ENCODE measurements at places on chromosomes 2 and 18.
A peak's percentile ranks its signal among the peaks of the same experiment; 100 is the strongest.

- no peak for DNase-seq
Observed at GRCh38 chr18:23306822-23307221, 146.3 kb upstream of the RIOK3 start.

DNA sequence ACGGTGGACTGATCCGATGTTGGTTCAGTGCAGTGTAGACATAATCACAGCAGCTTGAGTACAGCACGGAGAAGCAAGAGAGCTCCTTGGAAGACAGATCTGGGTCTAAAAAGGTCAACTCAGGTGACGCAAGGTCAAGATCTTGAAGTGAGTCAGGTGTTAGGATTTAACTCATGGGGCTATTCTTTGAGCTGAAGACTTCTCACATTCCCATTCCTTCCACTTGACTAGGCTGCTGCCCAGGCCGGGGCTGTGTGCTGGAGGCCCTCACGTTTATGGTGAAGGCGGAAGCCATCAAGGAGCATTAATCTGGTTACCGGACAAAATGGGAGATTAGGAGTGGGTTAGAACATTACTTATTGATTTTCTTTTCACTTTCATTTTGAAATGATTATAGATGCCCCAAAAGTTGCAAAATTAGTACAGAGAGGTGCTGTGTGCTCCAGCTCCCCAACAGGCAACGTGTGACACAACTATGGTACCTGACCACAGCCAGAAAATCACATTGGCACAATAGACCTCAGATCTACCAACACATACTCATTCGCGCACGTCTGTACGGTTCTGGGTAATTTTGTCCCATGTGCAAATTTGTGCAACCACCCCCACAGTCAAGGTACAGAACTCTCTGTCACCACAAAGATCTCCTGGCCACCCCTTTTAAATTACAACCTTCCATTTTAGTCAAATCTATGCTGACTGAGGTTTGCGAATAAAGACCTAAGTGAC is 77.6 kb upstream of the SEC11C start:
- no peak for DNase-seq

DNA sequence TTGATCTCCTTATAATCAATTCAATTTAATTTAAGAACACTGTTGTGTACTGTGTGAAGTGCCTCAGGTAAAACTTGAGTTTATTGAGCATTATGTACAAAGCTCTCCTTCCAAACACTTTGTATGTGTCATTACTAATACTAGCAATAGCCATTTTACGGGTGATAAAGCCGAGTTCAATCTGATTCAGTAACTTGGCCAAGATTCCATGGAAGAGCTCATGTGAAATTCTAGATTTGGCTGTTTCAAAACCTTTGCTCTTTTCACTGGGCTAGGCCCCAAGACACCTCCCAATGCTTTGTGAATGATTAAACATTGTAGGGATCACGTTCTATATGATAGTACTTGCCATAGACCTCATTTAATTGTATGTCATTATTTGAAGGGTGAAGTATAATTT is 8.9 kb upstream of the NFE2L2 start:
- DNase-seq, result no peak

GRCh38 chr18:79625195-79625923 is 54.2 kb upstream of the CTDP1 start:
- DNase-seq, result no peak

- DNase-seq, result no peak
Observed at GRCh38 chr18:43886341-43886740, 609.1 kb upstream of the SYT4 start.

DNA sequence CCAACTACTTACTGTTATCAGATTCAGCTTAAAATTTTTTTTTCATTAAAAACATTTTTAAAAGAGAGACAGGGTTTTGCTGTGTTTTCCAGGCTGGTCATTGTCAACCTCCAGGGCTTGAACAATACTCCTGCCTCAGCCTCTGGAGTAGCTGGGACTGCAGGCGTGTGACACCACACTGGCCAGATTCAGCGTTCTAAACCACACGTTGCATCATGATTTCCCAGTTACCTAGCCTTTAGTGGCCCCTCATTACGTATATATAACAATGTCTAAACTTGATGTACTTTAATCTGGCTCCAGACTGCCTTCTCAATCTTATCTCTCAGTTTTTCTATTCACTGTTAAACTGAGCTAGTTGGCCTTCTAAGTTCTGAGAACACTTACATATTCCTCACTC is 89.6 kb downstream of the COMMD1 start:
- no peak for DNase-seq

GRCh38 chr2:235966396-235966795 is 201.8 kb downstream of the GBX2 start:
- DNase-seq, result no peak

DNA sequence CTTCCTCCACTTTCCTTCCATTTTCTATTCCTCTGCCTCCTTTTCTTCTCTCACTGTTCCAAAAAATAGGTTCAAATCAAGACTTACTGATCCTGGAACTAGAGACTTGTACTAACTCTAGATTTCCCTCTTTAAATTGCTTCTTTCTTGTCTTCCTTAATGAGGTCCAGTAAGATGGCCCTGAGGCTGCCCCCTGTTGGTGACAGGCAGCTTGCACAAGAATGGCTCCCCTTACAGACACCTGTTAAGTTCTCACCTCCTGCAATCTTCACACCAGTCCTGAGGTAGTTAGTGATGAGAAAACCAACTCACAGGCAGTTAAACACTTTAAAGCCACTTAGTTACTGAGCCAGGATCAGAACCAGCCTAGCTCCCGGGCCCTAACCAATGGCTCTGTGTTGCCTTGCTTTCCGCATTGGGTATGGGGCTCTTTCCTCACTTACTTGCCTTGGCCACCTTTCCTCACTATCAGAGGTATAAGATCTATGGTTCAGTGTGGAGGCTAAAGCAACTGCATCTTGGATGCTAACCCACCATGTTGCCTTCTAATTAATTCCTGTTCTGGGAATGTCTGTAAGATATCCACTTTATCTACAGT is 130.6 kb downstream of the AKAIN1 start:
- DNase-seq, result no peak

DNA sequence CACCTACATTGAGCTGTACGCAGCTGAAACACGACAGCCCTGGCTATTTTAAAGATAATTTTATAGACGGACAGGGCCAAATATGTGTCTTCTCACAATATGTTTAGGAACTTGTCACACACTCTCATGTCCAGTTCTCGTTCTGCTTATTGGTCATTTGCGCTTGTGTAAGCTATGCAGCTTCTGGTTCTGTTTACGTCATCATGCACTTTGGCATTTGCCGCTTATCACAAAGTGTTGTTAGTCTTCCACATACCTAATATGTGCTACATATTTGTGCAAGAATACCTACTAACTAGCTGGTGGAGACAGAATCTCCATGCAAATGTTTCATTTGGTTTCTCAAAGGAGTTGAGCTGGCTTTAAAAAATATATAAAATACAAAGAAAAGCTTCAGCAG is 7.5 kb upstream of the ZNF516 start:
- no peak for DNase-seq

- no peak for DNase-seq
Observed at GRCh38 chr2:8132351-8132831, 549.5 kb upstream of the ID2 start.

- DNase-seq, result no peak
Observed at GRCh38 chr2:46151577-46151976, 145.6 kb upstream of the EPAS1 start.

GRCh38 chr2:137842430-137842829 is 121.8 kb upstream of the HNMT start:
- DNase-seq, result no peak

GRCh38 chr2:203077451-203077850 is 62.8 kb downstream of the NBEAL1 start:
- DNase-seq, result no peak

DNA sequence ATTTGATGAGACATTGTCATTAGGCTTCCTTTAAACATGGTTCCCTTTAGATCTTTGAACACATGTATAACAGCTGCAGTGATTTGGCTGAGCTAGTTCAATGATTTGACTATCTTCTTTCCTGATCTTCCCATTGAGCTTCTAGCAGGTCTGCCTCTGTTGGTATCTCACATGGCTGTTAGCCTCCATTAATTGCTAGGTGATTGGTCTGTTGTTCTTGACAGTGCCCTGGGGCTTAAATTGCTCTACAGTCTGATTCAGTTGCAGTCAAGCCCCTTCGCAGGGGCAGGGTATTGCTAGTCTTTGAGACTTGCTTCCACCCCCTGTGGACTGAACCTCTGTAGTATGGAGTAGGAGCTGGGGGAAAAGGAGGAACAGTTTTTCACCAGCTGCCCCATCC is 24.1 kb downstream of the SKA1 start:
- no peak for DNase-seq

- no peak for DNase-seq
Observed at GRCh38 chr2:128607440-128607839, 288.8 kb upstream of the HS6ST1 start.

- DNase-seq, result no peak
Observed at GRCh38 chr2:10242998-10243925, 59.4 kb upstream of the HPCAL1 start.

DNA sequence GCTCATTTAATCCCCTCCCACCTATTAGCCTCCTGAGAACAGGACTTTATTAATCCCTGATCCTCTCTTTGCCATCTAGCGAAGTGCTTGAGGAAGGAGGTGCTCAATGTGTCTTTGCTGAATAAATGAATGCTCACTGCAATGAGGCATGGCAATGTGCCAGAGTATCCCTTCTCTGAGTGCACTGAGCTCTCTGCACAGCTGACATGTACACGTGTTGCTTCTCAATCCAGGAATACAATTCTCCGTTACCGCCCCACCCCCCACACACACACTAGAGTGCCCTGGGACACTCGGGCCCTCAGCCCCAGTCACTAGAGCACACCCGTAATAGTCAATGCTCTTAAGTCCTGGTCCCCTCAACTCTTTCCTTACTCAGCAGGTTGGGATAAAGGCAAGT is 41.4 kb downstream of the FAM178B start:
- DNase-seq, result peak; percentile 35

GRCh38 chr2:57080035-57080434 is 896.2 kb downstream of the CCDC85A start:
- DNase-seq, result no peak

GRCh38 chr18:13147130-13147529 is 71.4 kb upstream of the LDLRAD4 start:
- no peak for DNase-seq

GRCh38 chr2:12399240-12399639 is 317.5 kb upstream of the TRIB2 start:
- DNase-seq, result no peak

GRCh38 chr2:7377916-7378569 is 460.8 kb downstream of the RNF144A start:
- no peak for DNase-seq

GRCh38 chr2:85012855-85013254 is 41.9 kb downstream of the KCMF1 start:
- no peak for DNase-seq

DNA sequence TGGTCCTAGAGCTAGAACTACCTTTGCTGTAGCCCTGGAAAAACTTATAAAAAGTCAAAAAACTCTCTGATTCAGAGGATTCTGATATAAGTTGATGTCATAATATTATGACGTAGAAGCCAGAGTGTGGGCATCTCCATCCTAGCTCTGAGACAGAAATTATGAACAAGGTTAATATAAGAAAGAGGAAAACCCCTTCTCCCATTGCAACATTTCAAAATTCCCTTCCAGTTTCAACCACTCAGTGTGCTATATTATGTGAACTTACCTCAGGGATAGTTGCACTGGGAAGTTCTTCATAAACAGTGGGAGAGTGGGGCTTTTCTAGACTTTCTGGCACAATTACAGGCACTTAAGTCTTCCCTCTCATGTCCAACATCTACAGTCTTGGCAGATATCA is 171.6 kb downstream of the PIK3C3 start:
- no peak for DNase-seq

DNA sequence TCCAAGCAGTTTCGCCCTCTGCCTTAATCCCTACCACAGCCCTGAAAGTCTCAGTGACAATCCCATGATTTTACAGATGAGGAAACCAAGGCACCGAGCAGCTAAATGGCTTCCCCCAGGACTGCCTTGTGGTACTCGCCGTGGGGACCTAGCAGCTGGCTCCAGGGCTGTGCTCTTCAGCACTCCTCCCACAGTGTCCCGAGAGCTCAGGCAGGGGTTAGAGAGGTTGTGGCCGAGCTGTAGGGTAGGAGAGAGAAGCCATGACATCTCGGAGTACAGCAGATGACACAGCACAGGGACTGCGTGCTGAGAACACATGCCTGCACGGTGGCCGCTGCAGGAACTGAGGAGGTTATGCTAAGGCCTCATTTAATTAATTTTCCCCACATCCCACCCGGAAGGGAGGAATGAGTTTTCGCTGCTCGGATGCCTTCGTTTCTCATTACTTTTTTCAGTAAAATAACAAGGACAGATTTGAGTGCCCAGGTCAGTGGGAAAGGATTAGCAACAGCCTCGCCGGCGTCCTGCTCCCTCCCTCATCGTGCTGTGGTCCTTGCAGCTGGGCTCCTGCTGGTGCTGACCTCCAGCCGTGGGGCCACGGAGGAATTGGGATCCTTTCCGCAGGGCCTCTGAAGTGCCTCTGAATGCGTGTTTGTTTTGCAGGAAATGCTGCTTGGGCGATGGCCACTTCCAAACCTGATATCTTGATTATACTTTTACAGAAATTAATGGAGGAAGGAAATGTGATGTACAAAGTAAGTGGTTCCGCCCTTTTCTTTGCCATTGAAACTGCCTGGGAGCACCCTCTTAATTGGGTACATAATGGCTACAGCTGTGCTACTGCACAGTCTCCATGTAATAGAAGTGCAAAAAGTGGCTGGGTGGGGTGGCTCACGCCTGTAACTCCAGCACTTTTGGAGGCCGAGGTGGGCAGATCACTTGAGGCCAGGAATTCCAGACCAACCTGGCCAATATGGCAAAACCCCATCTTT is 61.2 kb downstream of the WDSUB1 start:
- no peak for DNase-seq

- DNase-seq, result no peak
Observed at GRCh38 chr2:85589982-85590791, 5.4 kb upstream of the RNF181 start.

GRCh38 chr2:164913640-164914350 is 41.5 kb downstream of the SLC38A11 start:
- DNase-seq, result no peak

DNA sequence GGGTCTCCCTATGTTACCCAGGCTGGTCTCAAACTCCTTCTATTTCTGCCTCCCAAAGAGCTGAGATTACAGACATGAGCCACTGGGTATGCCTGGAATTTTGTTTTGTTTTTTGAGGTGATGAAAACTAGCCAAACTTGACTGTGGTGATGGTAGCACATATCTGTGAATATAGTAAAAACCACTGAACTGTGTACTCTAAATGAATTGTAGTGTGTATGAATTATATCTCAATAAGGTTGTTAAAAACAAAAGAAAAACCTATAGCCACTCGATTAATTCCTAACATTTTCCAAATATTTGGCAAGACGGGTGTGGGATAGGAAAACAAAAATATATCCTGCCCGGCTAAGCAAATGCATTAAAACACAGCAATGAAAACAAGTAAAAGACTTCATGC is 1302.3 kb upstream of the CHAC2 start:
- DNase-seq, result no peak
